Epithelial cell of esophagus (primary cell): ENCODE measurements at places on chromosomes 1 and 21.

- DNase-seq, result no peak
Measured at GRCh38 chr1:79614762-79615161, 608.2 kb upstream of the ADGRL4 start.

GRCh38 chr1:154996966-154997701 is 3.7 kb downstream of the LENEP start:
- no peak for DNase-seq

- no peak for DNase-seq
Measured at GRCh38 chr1:76577525-76578185, 289.6 kb upstream of the ST6GALNAC5 start.

DNA sequence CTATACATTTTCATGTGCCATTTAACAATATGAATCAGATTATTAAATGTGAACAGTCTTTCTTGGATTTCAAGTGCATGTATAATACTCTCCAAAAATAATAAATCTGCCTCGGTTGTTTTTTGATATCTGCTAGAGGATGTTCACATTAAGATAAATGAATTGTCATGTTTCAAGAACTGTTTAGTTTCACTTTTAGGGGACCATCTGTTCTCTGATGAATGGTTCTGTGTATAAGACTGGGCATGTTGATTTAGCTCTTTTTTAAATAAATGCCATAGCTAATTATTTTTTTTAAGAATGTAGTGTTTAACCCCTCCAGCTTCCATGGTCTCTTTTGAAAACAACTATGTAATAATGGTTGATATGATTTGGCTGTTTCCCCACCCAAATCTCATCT is 1245.1 kb upstream of the ADGRL4 start:
- DNase-seq, result no peak

GRCh38 chr1:162222014-162222413 is 152.5 kb downstream of the NOS1AP start:
- DNase-seq, result no peak

DNA sequence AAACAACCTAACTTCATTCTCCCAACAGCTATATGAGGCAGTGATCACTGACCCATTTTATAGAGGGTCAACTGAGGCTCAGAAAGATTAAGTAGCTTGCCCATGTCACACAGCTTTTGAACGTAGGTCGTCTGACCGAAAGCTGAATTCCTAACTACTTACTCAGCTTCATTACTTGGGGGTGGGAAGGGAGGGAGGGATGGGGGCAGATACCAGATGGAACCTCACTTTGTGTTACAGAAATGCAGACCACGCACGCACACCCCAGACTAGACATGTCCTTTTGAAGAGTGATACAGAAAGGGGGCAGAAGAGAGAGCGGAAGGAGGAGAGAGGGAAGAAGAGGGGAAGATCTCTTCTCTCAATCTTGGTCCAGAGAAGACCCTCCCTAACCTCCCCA is 2.3 kb downstream of the ADGRB2 start:
- no peak for DNase-seq

DNA sequence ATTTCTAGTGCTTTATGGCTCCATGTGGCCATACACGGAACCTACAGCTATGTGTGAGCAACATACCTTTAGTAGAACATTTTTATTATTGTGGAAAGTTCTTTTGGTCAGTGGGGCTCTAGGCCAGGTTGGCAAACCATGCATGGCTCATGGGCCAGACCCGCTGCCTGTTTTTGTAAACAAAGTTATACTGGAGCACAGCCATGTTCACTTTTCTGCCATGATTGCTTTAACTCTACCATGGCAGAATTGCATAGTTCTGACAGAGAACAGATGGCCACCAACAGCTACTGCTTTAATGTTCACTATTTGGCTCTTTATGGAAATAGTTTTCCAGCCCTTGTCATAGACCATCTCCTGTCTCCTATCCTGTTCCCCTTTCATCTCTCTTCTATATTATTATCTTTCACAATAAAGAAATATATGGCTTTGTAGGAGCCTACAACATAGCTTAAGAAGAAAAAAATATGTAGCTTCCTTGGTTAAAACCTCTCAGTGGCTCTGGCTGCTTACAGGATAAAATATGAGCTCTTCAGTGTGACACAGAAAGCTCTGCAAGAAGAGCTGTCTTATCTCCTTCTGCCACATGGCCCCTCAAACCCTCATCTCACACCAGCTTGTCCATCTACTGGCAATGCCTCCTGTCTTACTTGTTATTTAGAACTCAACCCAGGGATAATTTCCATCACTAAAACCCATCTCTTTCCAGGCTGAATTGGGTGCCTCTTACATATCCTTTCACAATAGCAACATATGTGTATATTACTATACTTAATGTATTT is 54.6 kb upstream of the RWDD3 start:
- DNase-seq, result no peak

DNA sequence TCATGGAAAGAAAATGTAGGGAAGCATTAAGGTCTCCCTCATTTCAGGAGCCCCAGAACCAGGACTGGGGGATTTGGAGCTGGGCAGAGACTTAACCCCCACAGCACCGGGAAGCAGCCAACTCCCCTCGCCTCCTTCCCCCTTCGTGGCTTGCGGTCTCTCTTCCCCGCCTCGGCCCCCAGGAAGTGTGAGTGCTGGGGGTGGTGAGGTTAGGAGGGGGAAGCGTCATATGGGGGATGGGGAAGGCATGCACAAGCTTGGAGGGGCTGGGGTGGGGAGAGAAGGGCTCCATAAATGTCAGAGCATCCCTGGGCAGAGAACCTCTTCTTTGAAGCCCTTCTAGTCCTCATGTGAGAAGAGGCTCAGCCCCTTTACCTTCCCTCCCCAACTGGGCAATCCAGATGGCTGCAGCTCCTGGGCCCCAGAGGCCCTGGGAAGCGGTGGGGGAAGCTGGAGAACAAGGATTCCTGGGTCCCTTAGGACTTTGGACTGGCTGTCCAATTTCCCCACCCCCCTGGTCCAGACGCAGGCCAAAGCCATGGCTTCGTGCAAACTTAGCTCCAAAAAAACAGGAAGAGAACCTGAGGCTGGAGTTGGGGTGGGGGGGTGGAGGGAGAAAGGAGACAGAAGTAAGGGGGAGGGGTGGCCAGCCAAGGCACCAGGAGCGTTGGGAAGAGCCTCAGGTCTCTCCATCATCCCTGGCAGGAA is 7.8 kb downstream of the ZBTB7B start:
- no peak for DNase-seq

DNA sequence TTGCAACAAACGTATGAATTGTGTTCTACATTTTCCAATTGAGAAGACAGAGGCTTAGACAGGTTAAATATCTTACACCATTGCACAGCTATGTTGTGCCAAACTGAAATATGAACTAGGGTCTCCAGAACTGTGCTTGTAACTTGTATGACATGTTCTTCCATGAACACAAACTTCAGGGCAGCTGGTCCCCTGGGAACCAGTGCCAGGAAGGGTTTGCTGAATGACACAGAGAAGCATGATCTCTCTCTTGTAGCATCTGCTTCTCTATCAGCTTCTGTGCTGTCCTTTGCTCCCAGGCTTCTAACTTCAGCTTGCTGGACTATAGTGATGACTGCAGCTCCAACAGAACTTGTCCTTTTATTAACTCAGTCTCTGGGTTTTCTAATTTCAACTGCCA is 385.5 kb downstream of the SIPA1L2 start:
- DNase-seq, result no peak

- no peak for DNase-seq
Measured at GRCh38 chr1:111332190-111332589, 41.5 kb downstream of the CHIA start.

- no peak for DNase-seq
Measured at GRCh38 chr1:197465528-197466327, 197.7 kb downstream of the CRB1 start.

- DNase-seq, result no peak
Measured at GRCh38 chr1:11769274-11769673, 7.3 kb downstream of the C1orf167 start.

- no peak for DNase-seq
Measured at GRCh38 chr1:16134066-16134801, 21.6 kb downstream of the EPHA2 start.

- DNase-seq, result no peak
Measured at GRCh38 chr1:7585216-7585907, 185.7 kb upstream of the VAMP3 start.

DNA sequence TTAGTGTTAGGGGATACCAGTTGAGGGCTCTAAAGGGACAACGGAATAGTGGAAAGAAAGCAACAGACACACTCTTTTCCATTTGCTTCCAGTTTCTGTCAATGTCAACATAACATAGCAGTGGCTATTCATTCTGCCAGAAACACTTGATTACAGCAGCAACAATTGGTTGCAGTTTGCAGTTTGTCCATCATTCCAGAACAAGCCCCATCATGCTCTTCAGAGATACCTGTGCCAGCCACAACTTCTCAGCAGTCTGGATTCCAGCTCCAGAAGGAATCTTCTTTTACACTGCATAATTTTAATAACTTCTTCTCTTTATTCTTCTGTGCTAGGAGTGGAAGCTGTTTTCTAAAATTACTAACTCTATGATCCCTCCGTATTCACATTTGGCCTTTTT is 1521.4 kb downstream of the PLA2G4A start:
- peak; percentile 76 for DNase-seq

DNA sequence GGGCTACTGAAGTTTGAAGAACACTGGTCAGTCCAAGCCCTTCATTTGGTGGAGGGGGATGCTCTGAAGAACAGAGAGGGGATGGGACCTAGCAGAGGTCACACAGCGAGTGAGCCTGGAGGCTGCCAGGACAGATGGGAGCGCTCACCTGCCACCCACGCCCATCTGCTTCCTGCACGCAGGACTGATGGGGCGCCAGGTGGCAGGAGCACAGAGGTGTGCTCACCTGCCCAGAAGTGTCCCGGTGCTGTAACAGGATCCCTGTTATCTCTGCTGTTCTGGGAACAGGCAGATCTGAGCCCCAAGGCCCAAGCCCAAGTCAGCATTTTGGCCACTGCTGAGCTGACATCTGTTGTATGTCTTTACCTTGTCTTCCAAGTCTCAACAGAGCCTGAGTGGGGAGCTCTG is 40.5 kb downstream of the EPHB2 start:
- DNase-seq, result peak; percentile 46

GRCh38 chr1:53381790-53382401 is 54.0 kb upstream of the LRP8 start:
- DNase-seq, result peak; percentile 86

- no peak for DNase-seq
Measured at GRCh38 chr1:182785181-182785580, 4.4 kb upstream of the NPL start.
